Ureter (tissue), 1 donor: ENCODE measurements at places on chromosomes 3 and 15. TPM values are rescaled to one million over a fixed set of nuclear protein-coding genes. Genes with fewer than 3 reads are reported as not detected.
A peak's percentile ranks its signal among the peaks of the same experiment; 100 is the strongest.

IL5RA gene
- not detected for total RNA-seq

DNA sequence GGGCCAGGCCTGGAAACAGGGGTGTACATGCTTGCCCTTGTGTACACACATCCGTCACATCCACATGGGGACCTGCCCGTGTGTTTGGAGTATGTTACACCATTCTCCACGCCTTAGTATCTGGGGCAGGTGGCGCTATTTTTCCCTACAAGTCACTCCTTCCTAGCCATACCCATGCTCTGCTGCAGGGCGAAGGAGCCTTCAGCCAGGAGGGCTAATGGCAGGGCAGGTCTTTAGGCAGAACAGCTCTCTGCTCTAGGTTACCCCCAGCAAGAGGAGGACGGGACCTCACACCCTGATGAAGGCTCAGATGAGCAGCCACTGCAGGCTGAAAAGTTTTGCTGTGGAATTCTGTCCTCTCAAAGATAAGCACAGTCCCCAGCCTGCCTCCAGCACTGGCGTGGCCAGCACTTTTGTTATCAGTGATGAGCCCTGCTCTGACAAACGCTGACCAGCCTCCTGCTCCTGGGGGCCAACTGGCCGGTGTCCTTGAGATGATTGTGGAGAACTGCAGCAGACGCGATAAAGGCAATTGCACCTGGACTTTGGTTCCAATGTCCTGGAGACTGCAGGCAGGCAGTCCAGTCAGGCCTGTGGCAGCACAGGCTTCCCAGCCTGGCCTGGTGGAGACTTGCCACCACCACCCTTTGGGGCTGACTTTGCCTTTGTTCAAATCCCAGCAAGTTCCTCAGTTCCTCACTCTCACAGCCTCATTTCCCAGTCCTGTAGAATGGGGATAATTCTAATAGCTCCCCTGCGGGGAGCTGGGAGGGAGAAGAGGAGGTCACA lies 19.8 kb upstream of the PIGZ start:
- no peak for DNase-seq

- DNase-seq: no peak
Observed at GRCh38 chr15:94404733-94405283, 173.4 kb downstream of the MCTP2 start.

TMCC1 gene
- total RNA-seq: 68.0 TPM

DNA sequence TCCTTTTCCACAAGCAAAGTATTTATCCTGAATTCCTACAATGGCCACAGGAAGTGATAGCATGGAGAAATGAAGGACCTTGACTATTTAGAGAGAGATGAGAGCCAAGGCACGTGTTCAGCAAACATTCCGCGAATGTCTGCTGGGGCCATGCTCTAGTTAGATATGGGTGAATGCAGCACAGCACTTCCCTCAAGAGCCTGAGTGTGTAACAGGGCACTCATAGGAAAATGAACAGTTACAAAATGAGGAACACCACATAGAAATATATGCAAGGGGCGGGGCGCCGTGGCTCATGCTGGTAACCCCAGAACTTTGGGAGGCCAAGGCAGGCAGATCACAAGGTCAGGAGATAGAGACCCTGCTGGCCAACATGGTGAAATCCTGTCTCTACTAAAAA lies 406.9 kb downstream of the NR2F2 start:
- DNase-seq: no peak

- DNase-seq: no peak
Observed at GRCh38 chr15:91929509-91929908, 76.0 kb downstream of the SLCO3A1 start.

DNA sequence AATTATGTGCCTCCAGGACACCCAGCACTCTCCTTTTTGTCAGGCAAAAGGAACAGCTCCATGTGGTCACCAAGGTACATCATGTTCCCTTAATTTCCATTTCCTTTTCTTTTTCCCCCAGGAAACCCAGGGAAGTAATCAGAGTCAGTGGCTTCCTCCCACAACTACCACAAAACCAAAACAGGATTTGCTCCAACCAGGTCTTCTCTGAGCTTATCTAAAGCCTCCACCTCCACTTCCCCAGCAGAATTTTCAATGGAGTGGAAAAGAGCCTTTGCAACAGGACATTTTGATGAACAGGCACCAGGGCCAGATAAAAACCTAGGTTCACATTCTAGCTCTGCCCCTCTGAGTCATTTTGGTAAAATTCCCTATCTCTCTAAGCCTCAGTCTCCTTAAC lies 154.3 kb downstream of the NR2F2 start:
- DNase-seq: no peak

ZNF502 gene
- 11.4 TPM for total RNA-seq

DNA sequence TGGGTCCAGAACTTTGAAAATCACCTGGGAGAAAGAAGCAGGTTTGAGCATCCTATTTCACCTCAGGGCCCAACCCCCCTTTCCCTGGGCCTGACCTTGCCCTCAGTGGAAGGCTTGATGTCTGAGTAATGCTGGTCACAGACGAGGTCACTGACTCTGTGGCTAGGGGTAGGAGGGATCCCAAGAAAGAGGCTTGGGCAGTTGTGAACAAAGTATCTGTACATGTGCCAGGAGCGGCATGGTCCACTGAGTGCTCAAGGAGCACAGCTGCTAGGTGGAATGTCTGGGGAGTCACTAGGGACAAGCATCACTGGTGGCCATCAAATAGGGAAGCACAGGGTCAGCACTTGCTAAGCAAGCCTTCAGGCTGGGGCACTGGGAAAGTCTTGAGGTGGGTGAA lies 7.3 kb downstream of the CCDC71 start:
- DNase-seq: no peak

DNA sequence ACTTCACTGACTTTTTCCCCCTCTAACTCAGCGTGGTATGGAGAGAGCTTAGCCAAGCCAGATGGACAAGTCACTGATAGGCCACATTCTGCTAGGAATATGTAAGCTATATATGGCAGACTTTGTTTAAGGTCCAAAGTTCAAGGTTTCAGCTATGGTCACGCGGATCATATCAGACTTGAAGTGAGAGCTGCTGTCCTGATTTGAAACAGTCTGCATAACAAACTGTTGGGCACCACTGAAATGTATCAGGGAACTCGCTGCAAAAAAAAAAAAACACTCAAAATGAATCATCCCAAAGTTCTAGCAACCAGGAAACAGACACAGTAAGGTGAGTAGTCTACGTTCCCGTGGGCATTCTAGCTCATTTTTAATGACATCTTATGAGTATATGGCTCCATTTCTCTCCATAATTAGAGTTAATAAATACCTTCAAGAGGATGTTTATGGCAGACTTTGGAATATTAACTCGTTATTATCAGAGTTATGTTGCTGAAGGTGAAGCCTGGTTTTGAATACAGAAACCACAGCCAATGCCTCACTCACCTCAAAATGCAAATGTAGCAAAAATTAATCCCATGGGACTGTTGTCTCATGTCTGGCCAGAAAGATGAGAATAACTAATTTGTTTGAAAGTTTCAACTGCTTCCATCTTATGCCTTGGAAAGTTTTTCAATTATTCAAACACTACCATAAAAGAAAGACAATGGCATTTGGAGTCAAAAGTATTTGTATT lies 12.3 kb downstream of the DPH3 start:
- no peak for DNase-seq

GCNT3 gene
- 1.8 TPM for total RNA-seq

MAGEL2 gene
- total RNA-seq: 0.70 TPM

DNA sequence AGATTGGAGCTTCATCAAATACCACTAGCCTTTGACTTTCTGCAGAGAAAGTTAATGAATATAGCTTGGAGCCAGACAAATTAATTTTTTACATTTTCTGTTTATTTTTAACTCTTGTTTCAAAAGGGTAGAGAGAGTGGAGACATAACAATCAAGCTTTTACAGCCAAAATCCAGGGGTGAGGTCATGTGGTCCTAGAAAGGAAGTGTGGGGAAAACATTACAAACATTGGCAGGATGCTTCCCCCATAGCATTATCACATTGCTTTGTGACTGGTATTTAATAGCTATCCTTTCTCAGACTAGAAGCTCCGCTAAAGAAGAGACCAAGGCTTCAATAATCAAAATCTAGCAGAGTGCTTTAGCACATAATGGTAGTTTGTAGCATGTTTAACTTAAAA lies 46.4 kb upstream of the PHLDB2 start:
- no peak for DNase-seq

DNA sequence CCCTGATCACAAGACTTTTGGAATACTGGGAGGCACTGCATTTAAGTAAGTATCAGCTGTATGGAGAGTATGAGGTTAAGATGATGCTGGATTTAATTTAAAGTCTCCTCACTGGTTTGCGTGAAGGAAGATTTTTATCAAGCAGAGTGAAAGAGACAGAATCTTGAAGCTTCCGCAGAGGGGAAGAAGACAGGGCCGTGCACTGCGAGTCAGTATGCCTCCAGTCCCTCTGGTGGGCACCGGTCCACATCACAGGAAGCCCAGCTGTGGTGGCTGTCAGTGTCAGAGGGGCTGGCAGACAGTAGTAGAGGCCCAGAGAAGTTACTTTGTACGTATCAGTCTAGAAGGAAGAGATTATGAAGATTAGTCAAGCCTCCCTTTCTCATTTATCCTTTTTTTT lies 379.0 kb upstream of the TPRG1 start:
- DNase-seq: no peak

DNA sequence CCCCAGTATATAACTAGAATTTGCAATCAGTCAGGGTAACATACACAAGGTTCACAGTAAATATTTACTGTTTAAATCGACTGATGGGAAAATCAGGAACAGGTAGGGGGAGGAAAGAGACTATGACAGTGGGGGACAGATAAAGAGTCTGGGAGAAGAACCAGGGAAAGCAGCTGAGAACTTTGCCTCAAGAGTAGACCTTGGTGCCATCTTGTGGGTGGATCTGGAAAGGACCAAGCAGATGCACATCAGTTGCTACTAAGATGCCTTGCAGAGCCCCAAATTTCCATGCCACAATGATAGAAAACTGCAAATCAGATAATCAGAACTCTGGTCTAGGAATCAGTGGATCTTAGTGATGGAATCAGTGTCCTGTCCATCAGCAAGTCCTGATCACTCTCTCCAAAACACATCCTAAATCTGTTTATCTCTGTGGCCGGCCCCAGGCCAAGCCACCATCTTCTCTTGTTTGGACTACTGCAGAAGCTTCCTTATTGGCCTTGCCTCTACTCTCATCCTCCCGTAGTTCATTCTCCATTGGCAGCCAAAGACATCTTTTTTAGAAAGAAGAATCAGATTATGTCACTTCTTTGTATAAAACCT lies 62.7 kb downstream of the PDE8A start:
- DNase-seq: peak; percentile 61

C2CD4B gene
- 2.8 TPM for total RNA-seq

GRCh38 chr15:71374607-71375352 lies 259.5 kb downstream of the THSD4 start:
- DNase-seq: no peak

OR5K2 gene
- total RNA-seq: not detected

GAP43 gene
- not detected for total RNA-seq
